Stimulated activated CD8-positive, alpha-beta memory T cell treated with anti-CD3 and anti-CD28 coated beads, Interleukin-7, amount 100 ng/mL, for 24 hours (primary cell): ENCODE measurements at places on chromosomes 12 and 14.

DNA sequence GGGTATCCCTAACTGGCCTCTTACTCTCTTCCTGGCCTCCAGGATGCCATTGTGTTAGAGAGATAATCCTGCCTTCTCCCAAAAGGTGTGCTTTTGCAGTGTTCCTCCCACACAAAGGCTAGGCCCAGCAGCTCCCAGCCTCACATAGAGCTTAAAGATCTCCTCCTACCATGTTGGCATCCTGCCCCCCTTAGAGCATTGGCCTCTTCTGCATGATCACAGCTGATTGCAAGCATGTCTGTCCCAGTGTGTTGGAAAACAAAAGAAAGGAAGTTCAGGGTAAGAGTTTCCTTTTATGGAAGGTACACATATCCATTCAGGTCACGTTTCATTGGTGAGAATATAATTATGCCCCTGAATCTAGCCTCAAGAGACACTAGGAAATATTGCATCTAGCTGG, 405.4 kb downstream of the TMTC2 start:
- no peak for DNase-seq

DNA sequence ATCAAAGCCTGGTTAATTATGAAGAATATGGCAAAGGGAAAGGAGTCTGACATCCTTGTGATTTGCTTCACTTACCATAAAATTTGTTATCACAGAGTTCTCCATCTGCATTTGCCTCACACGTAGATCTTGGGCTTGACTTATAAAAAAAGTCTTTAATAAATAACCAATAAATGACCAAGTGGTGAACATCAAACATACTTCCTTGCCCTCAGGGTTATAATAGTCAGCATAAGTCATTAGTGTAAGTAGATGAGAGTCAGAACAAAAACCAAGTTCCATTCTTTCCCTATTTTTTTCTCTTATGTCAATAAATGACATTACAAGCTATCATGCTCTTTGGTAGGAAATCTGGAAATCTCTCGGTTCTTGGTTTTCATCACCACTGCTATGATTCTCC, 635.4 kb upstream of the ATXN7L3B start:
- no peak for DNase-seq

DNA sequence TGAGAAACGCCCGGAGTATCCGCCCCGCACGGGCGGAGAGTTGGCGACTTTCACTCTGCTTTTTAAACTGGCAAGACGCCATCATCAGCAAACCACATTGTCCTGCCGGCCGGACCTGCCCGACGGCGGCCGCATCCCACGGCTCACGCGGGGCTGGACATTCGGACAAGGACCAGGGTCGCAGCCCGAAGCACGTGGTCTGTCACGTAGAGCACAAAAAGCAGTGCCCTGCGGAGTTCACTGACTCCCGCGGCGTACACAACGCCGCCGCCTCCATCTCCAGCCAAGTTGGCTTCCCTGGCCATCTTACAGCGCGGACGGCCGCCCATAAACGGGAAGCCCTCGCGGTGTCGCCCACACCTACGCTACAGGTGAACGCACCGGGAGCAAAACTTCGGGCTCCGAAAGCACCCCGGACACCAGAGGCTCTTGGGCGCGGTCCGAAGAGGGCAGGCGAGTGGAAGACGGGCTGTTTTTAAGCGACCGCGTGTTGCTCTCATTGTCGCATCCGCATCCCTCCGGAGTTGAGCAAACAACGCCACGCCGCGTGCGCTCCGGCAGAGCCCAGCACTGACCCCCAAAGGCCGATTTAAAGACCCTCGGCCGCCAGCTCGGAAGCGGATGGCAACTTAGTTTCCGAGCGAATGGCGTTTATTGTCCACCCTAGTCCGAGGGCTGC, 966 bp downstream of the SINHCAF start:
- peak; percentile 14 for DNase-seq

DNA sequence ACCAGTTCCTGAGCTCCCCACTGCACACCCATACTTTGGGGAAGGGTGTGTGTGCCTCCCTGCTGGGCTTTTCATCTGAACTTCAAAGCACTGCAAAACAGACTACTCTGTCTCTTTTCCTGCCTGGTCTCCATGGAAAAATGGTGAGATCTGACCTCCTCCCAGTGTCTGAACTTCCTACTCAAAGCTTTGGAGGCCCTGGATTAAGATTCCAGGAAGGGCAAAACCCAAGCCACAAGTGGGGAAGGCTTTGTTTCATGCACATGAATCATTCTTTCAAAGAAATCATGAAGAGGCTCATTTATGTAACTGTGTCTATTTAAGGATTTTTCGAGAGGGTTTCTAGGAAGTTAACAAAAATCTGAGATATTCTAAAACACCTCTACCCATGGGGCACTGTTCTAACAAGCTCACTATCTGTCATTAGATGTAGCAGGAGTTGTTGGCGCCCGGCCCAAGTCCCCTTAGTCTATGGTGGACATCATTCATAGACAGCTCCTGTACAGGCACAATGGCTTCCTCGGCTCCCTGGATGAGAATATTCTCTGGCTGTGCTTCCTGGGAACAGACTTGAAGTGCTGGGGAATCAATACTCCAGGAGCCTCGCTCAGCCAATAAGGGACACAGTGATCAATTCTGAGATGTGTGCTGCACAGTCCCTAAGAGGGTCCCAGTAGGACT, 224.0 kb downstream of the KTN1 start:
- no peak for DNase-seq

DNA sequence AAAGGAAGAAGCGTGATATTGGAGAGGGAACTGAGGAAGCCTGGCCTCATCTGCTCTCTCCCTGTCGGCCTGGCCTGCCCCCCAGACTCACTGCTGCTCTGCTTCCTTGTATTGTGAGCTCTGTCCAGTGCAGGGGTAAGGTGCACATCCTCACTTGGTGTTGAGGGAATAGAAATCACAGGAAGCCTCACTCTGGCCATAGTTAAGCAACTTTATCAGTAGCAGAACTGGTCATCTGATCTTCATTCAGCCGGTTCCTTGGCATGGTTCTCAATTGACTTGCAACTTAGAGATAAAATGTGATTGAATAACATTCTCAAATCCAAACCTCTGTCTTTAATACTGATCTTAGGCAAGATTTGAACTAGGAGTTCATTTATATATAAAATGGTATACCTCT, 11.5 kb upstream of the CCDC175 start:
- DNase-seq = no peak

DNA sequence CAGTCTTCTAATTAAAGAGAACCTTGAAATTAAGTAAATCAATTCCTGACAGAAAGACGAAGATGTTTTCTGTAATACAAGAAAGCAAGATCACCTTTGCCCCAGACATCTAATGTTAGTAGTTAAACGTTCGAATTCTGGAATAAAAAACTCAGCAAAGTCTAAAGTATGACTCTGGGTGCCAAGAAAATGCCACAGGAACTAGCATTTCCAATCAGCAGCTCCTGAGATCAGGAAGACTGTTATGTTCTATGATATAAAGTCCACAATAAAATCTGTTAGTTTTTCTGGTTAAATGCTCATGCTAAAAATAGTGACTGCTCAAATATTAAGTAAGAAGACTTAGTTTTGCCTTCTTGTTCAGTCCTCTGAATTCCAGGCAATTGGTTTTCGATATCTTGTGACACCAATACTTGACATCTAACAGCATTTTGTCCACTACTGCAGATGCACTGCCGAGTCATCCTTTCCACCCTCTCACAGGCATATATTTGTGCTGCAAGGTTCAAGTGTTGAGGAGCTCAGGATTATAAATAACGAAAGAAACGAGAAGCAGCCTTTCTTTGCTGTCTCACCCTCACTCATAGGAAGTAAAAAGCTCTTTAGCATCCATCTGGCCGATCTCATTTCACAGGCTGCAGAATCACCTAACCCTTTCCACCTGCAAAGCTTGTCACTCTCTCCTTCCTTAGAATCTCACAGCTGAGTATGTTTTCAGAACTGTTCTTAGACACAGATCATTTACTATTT, 32.0 kb downstream of the SSH1 start:
- no peak for DNase-seq

DNA sequence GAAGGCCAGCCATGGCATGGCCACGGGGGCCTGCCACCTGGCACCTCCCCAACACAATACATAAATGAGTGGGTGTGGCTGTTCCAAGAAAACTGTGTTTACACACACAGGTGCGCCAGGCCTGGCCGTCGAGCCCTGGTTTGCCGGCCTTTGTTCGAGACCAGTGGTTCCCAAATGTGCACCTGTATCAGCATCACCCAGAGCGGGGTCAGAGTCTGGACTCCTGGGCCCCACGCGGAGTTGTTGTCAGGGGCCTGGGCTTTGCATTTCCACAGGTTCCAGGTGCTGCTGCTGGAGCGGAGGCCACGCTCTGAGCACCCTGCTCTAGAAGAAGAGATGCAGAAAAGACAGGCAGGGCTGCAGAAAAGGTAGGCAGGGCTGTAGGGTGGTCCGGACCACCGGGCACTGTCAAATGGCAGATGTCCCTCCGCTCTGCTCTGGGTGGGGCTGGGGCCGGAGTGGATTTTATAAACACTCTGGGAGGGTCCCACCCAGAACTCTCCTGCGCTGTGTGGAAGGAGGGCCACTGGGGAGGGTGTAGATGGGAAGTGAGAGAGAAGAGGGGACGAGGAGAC, 4.2 kb upstream of the ASPG start:
- no peak for DNase-seq

GRCh38 chr14:74583689-74584434, 28.2 kb downstream of the LTBP2 start:
- no peak for DNase-seq

- no peak for DNase-seq
These were observed 10.8 kb downstream of the ITGA7 start for GRCh38 chr12:55696796-55697462.

- DNase-seq = no peak
These were observed 29.2 kb upstream of the TMED10 start for GRCh38 chr14:75205591-75205990.

- no peak for DNase-seq
These were observed 625 bp downstream of the ANGEL1 start for GRCh38 chr14:76812093-76812421.

DNA sequence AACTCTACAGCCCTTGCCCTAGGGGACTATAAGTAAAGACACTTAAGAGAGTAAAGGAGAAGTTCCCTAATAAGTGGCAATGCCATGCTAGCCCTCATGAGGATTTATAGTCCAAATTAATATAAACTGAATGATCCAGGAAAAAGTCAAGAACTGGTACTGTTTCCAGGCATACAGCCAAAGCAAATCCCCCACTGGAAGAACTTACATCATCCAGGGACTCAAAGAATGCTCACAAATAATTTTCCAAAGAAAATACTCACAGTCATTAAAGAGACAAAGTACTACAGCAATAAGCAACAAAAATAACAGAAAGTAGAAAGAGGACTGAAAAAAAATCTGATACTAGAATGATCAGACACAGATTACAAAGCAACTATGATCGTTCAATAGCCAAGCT, 79.7 kb upstream of the RAP1B start:
- DNase-seq = no peak

DNA sequence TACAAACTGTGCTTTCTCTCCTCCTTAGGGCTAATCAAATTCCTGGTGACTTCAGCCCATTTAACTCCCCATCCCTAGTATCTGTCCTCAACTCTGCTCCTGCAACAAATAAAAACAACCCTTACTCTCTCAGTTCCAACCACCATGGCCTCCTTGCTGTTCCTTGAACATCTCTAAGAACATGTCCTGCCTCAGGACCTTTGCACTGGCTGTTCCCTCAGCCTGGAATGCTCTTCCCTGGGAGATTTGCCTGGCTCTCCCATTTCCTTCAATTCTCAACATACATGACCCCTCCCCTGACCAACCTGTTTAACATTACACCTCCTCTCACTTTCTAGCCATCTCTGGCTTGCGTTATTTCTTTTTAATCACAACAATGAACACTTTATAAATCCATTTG, 170.5 kb downstream of the PTPN11 start:
- DNase-seq = no peak

DNA sequence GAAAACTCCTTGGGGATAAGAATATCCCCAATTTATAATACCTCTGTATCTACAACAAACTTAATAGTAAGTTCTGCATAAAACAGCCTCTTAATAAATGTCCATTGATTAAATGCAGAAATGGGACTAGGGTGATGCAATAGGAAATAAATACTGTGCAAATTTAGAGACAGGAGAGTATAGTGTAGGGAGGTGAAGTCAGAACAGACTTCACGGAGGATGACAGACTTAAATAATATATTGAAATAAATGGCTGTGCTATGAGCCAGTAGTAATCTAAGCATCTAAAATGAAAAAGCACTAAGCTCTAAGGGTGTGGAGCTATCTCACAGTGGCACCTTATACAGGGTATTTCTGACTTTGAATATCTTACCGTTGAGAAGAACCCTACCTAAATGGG, 265.3 kb downstream of the GRIN2B start:
- DNase-seq = no peak

DNA sequence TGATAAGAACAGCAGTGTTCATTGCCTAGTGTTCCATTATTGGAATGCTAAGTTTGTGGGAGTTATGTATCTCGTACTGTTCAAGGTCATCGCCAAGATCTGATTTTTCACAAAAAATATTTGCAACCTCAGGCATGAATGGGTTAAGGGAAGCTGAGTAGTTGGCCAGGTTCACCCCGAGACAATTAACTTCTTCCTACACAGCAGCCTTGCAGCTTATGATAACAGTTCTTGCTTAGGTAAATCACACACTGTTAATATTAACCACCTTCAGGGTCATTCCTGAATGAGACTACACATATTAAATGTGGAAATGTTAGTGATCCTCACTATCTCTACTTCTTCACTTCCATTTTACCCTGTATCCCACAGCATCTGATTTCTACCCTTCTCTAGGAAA, 18.0 kb downstream of the FKBP11 start:
- DNase-seq = no peak

DNA sequence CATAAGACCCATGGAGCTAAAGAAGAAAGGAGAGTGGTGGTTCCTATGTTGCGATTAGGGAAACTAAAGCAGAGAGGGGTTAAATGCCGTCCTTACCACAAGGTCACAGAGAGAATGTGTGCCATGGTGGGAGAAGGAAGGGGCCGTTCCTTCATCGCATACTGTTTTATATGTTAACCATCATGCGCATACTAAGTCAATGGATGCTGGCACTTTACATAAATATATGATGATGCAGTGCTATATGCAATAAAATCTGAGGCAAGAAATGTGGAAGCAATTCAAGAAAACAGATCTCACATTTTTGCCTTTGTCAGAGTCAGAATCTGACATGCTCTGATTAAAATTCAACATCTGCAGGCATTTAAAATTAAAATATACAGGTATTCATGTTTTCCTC, 168.1 kb downstream of the BMP4 start:
- DNase-seq = no peak

GRCh38 chr14:96826818-96827217, 29.6 kb downstream of the VRK1 start:
- DNase-seq = no peak

DNA sequence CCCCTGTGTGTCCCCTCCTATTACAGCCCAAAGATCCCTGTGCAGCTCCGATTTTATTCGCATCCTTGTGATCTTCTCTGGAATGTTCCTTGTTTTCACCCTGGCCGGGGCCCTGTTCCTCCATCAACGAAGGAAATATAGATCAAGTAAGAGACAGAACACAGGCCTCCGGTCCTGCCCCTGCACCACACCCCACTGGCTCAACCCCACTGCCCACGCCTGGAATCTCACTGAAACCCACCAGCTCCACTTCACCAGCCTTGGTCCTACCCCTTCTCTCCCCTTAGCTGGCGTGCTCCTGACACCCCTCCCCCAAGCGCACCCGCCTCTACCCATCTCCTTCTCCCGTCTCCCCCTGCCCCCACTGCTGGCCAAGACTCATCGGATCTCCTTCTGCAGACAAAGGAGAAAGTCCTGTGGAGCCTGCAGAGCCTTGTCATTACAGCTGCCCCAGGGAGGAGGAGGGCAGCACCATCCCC, 934 bp upstream of the TAPBPL start:
- DNase-seq = no peak

GRCh38 chr12:15788233-15789219, 662 bp downstream of the EPS8 start:
- no peak for DNase-seq
